Stimulated activated CD4-positive, alpha-beta T cell treated with anti-CD3 and anti-CD28 coated beads, TNF-alpha, amount 100 ng/mL, for 24 hours (primary cell): ENCODE measurements at places on chromosomes 3 and 15.

DNA sequence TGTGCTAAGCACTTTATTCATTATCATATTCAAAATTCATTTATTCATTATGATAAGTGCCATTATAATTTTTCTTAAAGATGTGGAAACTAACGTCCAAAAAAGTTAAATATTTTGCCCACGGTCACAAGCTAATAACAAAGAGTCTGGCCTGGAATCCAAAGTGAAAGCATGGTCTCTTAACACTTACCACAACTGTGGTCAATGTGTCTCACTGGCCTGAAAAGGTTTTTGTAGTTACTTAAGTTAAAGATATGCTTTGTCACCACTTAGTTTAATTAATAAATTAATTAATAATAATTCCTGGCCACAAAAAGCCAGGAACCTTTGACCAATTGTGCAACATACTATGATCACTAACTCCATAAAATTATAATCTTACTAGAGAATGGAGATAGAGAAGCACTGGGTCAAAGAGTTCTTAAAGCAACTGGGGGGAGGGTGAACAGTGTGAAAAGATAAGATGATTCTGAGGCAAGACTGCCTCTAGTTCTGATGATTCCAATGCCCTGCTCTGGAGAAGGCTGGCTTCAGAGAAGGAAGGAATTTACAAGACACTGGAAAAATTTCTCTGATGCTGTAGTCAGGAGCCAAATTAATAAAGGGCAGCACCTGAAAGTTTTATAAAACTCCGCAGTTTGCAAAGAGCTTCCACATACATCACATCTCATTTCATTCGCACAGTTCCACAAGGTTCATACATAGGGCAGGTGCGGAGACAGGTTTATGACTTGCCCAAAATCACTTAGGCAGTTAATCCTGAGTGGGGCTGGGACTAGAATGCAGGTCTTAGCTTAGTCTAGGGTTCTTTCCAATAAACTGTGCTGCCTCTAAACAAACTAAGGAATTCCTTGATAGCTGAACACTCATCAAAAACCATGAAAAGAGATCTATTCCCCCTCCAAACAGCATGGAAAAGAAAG, 32.5 kb downstream of the NPTN start:
- DNase-seq: no peak

DNA sequence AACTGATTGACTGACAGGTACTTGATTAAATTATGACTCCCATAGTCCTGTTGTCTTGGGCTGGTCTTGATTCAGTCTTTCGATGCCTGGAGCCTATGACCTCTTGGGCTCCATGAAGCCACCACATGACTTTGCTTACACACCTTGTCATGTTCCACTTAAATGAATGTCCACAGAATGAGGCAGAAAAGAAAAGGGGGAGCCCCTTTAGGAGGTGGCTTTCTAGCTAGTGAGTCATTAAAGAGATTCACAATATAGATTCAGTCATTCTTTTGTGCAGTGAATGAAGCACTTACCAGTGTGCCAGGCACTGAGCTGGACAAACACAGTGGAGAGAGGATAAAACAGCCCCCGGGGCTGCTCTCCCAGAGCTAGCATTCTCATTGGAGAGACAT, 17.1 kb downstream of the VIPR1 start:
- DNase-seq: no peak

DNA sequence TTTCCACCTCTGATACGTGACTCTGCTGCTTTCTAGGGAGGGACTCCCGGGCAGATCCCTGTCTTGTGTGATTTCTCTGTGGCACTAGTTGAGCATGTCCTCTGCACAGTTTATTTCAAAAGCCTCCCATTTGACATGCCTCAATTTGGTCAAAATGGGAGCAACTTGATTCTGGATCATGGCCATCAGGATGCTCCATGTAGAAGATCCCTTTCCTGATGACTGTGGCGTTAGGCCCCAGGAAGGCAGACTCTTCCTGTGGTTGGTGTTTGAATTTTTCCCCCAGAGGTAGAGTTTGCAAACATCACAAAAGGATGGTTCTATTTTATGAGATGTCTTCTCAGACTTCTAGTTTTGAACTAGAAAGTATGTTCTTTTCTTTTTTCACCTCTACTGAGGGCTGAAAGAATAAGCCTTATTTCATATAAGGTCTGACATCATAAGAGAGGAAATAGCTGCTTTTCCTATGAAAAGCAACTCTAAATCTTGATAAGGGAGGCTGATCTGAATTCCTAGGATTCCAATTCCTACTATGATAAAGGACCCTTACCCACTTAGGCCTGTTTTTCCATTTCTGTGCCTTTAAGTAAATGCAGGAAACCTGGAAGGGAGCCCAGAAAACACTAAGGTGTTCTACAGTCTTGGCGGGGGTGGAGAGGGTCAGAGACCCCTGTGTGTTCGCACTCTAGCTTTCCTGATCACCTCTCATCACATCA, 243.8 kb upstream of the CHRM5 start:
- no peak for DNase-seq

DNA sequence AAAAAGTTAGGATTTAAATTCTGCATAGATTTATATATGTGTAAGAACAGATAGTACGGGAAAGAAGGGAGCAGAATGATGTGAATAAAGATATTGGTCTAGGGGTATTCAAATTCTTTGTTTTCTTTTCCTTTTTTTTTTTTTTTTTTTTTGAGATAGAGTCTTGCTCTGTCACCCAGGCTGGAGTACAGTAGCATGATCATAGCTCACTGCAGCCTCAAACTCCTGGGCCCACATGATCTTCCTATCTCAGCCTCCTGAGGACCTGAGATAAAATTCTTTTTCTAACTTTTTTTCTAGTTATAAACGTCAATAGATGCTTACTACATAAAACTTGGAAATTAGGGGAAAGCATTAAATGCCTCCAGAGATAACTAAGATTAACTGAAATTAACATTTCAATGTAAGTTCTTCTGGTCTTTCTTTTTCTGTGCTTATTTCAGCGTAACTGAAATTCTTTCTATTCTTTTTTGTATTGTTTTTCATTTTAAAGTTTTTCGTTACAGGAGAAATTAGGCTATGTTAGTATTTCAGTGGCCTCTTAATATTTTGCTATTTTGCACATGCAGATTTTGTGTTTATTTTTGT, 29.2 kb downstream of the UBE2Q2 start:
- DNase-seq: no peak

GRCh38 chr3:34386309-34386708, 587.9 kb downstream of the PDCD6IP start:
- no peak for DNase-seq

DNA sequence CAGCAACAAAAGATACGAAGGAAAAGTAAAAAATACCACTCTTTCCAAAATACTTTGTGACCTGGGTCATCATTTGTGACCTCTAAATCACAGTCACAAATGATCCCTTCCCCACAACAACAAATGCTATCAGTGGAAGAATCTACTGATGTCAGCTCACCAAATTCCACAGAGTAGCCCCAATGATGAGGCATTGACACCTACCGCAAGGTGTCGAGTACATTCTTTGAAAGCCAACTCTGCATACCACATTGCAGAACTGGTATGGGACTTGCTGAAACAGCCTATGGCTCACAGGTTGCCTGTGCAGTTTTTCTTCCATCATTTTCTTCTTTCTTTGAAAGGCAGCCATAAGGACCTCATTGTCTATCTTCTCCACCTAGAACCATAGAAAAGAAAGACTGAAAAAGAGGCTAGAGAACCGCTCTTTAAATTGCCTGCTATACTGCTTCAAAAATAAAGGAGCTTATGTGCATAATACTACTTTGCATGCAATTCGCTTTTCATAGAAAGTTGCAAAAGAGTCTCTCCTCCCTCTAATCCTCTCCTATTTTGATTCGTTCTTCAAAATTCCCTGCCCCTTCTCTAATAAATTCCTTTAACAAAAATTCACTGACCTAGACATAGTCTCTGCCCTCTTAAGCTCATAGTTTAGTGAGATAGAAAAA, 21.4 kb upstream of the KPNA1 start:
- DNase-seq: no peak

- no peak for DNase-seq
Measured at GRCh38 chr3:126971891-126972351, 11.0 kb upstream of the PLXNA1 start.

GRCh38 chr3:14512281-14512941, 27.7 kb downstream of the GRIP2 start:
- DNase-seq: no peak

GRCh38 chr15:90868261-90868689, at the start of gene FURIN:
Gene FURIN, plus strand, starts transcription at chr15:90868588. Its CDS starts 7,153 bp downstream, at chr15:90875741.
- no peak for DNase-seq

DNA sequence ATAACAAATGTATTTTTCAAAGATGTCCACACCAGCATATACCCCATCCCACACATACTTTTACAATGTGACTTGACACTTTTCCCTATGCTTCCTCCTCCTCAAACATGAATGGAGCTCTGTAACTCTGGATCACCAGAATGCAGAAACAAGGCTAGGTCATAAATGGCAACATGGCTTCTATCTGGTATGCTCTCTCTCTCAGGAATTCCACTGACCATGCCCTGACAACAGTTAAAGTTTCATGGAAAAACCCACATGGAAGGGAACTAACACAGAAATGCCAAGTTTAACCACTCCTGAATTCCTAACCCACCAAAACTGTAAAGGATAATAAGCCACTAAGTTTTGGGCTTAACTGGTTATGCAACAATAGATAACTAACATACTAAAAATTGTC, 19.9 kb downstream of the MYO9A start:
- no peak for DNase-seq

DNA sequence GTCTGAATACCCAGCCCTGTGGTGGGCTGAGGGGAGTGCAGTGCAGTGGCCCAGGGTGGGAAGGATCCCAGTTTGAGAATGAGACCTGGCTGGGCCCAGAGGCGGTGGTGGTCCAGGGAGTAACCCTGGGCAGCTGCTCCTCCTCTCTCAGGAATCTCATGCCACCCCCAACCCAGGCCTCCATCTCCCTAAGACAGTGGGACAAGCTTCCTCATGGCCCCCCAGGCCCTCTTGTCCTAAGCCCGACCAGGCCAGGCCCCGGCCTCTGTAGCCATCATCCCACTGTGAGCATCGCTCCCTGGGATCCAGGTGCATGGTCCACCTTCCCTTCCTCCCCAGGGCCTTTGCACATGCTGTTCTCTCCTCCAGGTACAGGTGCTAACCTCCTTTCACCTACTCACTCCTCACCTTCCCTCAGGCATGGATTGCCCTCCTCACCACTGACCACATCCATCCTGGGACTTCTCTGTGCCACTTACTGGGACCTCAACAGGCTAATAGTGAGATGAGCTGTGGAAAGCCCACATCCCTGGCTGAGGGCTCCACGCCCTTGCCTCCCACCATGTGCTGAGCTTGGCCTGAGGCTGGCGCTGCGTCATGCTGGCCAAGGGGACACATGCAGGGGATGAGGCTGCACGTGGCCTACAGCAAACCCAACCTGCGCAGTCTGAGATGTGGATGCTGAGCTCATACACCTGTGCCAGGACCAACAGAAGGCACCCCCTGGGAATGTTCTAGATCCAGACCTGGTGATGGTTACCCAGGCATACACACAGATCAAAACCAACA, 9.9 kb downstream of the CHDH start:
- DNase-seq: no peak
